ACHN (cell line): ENCODE measurements at places on chromosomes 13 and 19.

DNA sequence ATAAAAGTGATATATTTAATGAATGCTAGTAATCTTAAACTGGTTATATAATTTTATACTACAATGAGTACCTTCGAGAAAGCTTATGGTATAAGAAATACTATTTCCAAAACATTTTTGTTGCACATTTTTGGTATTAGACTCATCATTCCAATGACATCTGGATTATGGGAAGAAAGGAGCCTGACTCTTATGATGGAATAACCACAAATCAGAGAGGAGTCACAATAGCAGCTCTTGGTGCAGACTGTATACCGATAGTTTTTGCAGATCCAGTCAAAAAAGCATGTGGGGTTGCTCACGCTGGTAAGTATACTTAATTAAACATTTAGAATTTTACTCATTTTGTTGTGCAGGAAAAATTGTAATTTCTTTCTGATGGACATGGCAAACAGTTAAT is 3.9 kb downstream of the LACC1 start:
- DNase-seq, result no peak

DNA sequence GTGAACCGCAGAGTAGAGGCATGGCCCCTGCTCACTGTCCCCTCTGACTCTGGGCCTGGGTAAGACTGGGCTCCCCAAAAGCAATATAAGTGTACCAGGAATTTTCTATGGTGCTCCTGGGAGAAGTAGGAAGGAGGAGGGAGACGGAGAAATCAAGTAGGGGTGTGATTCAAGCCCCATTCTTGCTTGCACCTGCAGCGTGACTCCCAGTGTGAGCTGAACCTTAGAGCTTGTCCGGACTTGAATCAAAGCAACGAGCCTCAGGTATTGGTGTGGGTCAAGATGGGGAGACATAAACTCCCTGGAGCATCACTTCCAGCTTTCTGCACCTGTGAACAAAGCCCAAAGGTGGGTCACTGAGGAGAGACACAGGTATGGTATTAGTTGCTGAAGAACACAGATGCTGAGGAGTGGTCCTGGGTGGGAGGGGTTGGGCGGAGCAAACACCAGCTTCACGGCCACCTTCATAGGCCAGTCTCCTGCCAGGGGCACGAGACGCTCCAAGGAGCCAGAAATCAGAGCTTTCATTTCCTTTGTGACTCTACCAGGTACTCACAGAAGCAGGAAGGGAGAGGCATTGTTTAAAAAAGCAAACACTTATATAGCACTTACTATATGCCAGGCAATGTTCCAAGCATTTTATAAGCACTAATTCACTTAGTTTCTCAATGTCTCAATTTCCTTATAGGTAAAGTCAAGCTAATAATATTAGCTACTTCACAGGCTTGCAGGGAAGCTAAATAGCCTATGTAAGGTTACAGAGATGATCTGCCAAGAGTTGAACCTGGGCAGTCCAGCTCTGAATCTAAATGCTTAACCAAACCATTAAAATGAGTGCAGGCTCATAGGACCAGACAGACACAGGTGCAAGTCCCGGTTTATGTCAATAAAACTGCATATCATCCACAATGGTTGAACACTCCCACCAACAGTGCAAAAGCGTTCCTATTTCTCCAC is 775.3 kb downstream of the UQCRFS1 start:
- no peak for DNase-seq

DNA sequence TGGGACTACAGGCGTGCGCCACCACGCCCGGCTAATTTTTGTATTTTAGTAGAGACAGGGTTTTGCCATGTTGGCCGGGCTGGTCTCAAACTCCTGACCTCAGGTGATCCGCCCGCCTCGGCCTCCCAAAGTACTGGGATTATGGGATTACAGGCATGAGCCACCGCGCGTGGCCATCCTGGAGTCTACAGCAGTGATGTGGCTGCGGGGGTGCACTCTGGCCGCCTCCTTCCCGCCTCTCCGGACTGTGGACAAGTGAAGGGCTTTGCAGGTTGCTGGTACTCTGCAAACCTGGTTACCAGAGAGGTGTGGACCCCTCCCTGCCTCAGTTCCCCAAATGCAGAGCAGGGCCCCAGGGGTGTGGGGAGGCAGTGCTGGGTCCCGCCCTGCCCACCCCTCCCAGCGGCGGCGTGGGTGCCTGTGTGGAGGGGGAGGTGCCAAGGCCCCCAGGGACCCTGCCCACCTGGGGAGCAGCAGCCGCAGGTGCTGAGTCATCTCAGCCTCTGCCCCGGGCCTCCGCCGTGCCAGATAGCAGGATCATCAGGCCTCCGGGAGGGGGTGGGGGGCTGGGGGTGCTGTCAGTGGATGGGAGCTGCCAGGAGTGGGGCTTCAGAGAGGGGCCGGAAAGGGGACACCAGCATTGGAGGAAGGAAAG is 23.1 kb downstream of the ARID3A start:
- no peak for DNase-seq

DNA sequence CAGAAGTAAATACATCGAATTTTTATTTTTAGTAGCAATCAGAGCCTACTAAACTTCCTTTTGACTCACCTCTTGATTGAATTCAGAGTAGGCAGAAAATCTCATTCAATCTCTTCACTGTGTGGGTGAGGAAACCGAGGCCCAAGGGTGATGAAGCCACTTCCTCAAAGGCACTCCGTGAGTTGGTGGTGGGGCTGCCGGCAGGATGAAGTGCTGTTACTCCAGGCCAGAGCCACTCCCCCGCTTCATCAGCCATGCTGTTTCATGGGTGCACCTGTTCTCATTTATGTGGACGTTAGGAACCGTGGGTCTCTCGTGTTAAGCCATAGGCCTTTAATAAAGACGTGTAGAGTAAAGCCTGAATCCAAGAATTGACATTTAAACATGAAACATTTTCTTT is 13.2 kb downstream of the ING1 start:
- no peak for DNase-seq

DNA sequence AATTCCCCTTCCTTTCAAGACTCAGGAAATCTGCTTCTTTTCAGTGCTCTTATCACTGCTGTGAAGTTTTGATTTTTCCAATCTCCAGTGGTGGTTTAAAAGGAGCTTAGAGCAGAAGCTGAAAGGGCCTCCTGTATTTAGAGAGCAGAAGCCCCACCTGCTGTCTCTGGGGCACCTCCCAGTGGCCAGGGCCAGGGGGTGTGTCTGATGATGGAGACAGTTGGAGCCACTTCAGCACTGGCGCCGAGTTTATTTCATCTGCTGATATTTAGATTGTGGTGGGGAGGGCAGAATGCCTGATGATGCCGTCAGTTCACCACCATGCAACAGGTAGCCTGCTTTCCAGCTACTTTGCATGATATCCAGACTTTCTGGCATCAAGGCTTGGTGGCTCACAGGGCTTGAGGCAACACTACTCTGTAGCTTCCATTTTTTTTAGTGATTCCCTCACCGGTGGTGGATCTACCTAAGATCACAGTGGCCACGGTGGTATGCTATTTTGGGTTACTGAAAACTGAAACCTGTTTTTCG is 371.9 kb downstream of the KCNRG start:
- DNase-seq, result peak; percentile 8

GRCh38 chr19:21638776-21639175 is 128.6 kb downstream of the ZNF100 start:
- DNase-seq, result no peak

GRCh38 chr13:100854006-100854405 is 179.4 kb upstream of the TMTC4 start:
- DNase-seq, result no peak

GRCh38 chr19:44725251-44725650 is 23.3 kb upstream of the BCL3 start:
- peak; percentile 50 for DNase-seq

DNA sequence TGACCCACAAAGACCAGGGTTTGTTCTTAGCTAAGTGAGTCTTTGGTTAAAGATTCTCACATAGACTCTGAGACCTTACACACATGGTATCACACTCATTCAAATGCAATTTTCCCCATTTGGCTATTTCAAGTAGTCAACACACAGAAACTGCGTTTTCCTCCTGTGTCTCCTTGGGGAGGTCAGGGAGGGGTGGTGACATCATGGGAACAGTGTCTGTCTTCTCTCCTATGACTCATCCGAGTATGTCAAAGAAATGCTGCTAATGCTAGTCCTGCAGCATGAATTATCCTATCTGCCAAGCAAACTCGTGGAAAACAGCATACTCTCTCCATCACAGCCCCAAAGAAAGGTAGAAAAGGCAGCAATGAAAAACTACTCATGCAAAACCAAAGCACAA is 100.2 kb downstream of the ENOX1 start:
- DNase-seq, result peak; percentile 2

GRCh38 chr13:67232384-67232783 is 2.2 kb upstream of the PCDH9 start:
- no peak for DNase-seq

- DNase-seq, result no peak
These were observed 60.6 kb downstream of the LHFPL6 start for GRCh38 chr13:39542361-39542760.

GRCh38 chr19:14315433-14315832 is 65.8 kb upstream of the ADGRE5 start:
- DNase-seq, result no peak

- DNase-seq, result no peak
These were observed 182.6 kb downstream of the EFNB2 start for GRCh38 chr13:106352850-106353249.

GRCh38 chr13:22107549-22107948 is 436.7 kb downstream of the FGF9 start:
- DNase-seq, result no peak

GRCh38 chr19:42275103-42275502 is 6.1 kb downstream of the CIC start:
- no peak for DNase-seq

DNA sequence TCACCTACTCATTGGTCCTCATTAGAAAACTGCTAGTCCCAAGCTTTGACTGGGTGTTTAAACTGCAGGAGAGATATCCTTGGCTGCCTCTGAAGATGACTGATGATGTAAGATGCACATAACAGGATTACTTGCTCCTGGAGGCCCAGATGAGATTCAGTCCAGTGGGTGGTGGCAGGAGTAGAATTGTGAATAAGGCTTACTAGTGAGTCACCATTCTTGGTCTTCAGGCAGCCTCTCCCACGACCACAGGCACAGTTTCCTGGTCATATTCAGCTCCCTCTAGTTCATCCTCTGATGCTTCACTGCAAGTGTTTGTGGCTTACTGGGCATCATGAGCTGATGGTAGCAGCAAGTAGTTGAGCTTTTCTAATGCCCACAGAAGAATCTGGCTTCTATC is 12.1 kb downstream of the SERTM1 start:
- DNase-seq, result no peak

GRCh38 chr13:106143930-106144709 is 391.3 kb downstream of the EFNB2 start:
- DNase-seq, result no peak

- peak; percentile 42 for DNase-seq
These were observed 947.7 kb downstream of the EFNB2 start for GRCh38 chr13:105587786-105588185.

- DNase-seq, result no peak
These were observed 56.1 kb upstream of the SERPINE3 start for GRCh38 chr13:51283371-51283770.

DNA sequence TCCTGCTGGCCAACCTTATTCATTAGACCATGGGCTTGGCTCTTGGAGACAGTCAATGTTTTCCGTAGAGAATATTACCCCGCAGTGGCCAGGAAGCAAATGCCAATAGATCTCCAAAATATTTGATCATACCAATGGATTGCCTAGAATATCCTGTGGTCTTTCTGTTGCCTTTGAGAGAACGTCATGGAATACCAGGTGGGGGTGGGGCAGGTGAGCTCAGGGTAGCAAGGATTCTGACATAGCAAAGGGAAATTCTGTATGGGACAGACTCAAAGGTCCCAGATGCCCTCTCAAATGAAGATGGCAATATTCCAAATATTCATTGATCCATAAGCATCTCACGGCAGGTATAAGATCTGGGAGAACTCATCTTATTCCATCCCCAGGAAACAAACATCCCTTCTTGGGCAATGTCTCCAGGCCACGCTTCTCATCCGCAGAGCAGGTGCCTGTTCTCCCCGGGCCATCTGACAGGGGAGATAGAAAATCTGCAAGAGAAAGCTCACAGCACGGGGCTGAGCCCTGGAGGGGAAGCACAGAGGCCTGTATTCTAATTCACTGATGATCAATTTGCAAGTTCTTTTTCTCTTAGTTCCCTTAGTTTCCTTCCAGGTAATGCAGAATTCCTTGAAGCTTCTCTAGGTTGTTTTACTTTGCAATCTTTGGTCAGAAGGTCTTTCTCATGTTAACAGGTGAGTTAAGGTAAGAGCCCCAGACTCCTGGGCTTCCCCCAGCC is 69.6 kb upstream of the TSHZ3 start:
- no peak for DNase-seq

DNA sequence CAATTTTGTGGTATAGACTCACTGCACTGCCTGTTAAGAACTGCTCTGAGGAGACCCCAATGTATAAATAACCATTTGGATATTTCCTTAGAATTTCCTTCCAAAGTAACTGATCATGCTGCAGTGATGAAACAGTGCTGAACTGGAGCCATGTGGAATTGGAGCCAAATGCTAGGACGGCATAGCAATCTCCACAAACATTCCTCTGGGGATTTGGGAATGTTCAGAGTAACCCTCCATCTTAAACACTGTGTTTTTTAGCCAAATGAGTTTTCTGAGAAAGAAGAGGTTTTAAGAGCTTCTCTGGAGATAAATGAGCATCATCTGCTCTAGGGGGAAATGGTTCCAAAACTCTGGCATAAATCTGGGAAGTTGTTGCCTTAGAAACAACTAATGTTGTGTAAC is 98.2 kb downstream of the OLFM4 start:
- no peak for DNase-seq

- no peak for DNase-seq
These were observed 8.6 kb downstream of the C19orf25 start for GRCh38 chr19:1470305-1471009.

GRCh38 chr19:14377883-14378328 is 3.3 kb upstream of the ADGRE5 start:
- DNase-seq, result no peak

GRCh38 chr19:31470229-31470939 is 121.1 kb upstream of the TSHZ3 start:
- no peak for DNase-seq

- DNase-seq, result no peak
These were observed 308.4 kb downstream of the FGF9 start for GRCh38 chr13:21979161-21979806.

DNA sequence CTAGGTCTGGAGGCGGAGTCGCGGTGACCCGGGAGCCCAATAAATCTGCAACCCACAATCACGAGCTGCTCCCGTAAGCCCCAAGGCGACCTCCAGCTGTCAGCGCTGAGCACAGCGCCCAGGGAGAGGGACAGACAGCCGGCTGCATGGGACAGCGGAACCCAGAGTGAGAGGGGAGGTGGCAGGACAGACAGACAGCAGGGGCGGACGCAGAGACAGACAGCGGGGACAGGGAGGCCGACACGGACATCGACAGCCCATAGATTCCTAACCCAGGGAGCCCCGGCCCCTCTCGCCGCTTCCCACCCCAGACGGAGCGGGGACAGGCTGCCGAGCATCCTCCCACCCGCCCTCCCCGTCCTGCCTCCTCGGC is at the start of gene SLC5A5:
SLC5A5 (plus strand) TSS at position 68 of the 373 bp plus-strand sequence. CDS start 375 bp downstream, outside the sequence.
- DNase-seq, result no peak

DNA sequence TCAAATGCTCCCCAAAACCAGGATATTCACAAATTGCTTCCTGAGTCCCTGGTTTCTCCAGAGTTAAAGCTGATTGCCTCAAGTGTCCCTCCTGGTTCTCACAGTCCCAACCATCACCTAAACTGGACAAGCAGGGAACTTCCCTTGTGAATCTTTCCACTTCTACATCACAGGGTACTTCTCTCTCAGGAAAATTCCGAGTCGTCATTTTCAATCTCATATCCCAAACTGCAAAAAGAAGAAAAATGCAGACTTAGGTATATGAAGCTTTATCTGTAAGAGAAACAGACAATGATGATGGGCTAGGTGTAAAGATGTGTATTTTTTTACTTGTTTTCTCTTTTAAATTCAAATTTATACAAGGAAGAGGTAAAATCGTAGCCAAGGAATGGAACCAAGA is 21.3 kb downstream of the ZNF329 start:
- DNase-seq, result no peak
